ENCODE measurements at places on chromosomes 3 and 15.

DNA sequence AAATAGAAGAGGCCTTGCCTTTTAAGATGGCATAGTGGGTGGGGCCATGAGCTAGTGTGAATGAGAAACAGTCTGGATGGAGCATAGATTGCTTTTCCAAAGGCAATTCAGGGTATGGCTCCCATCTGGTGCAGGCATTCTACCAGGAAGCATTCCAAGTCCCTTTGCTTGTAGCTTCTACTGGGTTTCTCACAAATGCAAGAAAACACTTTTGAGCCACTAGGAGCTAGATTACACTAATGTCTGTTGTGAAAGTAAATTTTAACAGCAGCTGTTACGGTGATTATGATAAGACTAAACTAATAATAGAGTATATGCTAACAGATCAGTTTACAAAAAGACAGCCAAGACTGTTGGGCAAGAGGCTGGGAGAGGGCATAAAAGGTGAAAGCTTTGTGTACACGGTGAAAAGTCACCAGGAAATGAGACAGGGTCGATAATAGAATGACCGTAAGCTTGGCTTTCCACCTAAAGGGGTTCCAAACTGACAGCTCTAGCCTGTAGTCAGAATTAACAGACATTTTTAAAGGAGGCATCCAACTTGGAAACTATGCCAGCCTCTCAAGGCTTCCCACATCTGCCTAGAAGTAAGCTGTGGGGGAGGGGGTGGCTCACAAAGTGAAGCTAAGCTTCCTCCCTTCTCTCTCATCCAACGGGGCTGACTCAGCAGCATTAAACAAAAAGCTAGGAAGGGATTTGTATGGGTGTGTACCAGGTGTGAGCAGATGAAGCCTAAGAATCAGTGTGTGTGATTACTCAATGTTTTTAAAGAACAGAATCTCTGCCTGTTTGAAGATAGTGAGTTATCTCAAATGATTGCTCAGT is 61.1 kb upstream of the GPD1L start:
- DNase-seq = no peak

DNA sequence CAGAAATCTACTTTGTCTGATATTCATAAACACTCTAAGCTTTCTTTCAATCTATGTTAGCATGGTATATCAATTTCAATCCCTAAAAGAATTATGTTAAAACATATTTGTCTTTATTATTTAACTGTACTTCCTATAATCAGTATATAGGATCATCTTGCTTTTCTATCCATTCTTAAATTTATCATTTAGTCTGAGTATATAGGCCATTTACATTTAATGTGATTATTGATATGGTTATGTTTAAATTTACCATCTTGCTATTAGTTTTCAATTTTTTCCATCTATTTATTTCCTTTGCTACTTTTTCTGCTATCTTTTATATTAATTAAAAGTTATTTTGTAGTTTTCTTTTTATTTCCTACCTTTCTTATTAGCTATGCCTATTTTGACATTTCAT is 174.8 kb upstream of the MBNL1 start:
- DNase-seq = no peak

DNA sequence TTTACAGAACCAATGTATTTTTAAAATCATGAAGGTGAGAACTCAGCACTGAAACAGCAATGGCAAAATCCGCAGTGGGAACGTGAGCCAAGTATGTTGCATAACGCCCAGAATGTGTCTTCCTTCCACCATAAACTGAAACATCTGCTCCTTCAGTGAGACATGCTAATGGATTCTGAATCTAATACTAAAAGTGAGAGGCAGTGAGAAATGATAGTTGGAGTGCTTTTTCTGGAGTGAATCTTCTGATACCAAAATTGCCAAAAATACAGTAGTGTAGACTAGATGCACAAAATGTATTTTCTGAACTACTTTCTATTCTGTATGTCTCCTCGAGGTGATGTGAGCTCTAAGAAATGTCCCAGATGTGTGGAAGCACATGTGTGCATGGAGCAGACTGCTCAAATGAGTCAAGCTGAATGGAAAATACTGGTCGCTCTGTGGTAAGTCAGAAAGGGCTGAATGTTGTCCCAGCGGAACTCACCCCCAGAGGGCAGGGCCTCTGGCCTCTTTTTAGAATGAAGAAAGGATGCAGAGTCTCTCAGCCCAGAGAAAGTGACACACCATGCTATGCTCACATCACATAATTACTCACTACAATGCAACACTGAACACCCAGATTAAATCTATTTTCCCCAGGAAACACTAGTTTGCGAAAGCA is 73.0 kb downstream of the ATP10A start:
- DNase-seq = peak; percentile 80

GRCh38 chr3:129829640-129830039 is 63.9 kb downstream of the TMCC1 start:
- peak; percentile 32 for DNase-seq

DNA sequence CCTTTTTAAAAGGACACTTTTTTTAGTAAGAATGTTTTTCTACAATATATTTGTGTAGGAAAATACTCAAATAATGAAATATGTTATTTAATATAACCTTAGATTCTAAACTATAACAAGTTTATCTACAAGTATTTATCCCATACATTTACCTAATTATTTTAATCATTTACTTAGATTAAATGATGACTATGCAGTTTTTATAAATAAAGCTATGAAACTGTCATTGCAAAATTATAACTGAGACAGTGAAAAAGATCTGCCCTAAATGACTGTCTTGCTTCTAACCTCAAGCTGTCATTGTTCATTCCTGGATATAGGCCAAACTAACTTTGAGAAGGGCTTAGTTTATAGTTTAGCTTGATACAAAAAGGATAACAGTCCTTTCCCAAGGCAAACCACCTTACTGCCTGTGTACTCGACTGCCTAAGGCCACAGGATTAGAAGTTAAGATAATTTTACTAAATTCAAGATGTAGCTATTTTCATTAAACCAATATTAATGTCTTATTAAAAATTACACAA is 84.1 kb downstream of the GLDN start:
- DNase-seq = no peak

GRCh38 chr3:186236357-186237020 is 125.5 kb downstream of the DGKG start:
- DNase-seq = no peak

- DNase-seq = no peak
Observed at GRCh38 chr15:70237626-70238025, 139.9 kb upstream of the TLE3 start.

DNA sequence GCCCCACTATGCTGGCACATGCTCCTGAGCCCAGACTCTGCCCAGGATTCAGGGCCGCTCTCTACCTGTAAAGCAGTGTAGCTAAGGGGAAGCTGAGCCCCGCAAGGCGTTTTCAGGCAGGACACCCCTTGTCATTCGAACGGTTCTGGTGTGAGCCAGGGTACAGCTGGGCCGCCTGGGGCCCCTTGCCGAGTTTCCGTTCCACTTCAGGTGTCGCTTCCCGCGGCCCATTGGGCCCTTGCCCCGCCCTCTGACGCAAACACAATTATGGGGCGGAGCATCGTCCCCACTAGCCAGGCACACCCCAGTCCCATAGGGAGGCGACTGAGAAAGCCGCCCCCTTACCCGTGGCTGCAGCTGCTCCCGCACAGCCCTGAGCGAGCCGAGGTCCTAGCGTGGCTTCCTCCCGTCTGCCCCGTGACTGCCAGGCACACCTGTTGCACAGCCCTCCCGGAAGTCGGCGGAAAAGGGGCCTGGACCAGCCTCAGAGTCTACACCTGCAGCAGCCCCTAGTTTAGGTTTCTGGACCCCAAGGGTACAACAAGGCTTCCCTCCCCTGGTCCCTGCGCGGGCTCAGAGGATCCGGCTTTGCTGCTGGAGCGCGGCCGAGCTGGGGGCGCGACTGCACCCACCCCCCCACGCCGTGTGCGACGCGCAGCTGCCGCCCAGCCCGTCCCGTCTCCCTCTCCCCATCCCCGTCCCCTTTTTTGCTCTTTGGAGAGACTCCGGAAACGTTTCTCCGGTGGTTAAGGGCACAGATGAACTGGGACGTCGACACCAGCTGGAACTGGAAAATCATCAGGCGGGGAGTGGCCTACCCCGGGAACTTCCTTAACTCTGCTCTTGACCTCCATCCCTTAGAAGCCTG is at the start of gene PLSCR2:
PLSCR2 (minus strand) TSS at position 412 of the 868 bp plus-strand sequence. CDS start 9,657 bp downstream, outside the sequence.
- peak; percentile 76 for DNase-seq

- DNase-seq = no peak
Observed at GRCh38 chr3:73687106-73688004, 62.6 kb upstream of the PDZRN3 start.

GRCh38 chr15:83446904-83447709 is at the start of gene SH3GL3:
SH3GL3 (plus strand) TSS chr15:83447341; CDS start chr15:83447534, 193 bp downstream.
- peak; percentile 80 for DNase-seq

DNA sequence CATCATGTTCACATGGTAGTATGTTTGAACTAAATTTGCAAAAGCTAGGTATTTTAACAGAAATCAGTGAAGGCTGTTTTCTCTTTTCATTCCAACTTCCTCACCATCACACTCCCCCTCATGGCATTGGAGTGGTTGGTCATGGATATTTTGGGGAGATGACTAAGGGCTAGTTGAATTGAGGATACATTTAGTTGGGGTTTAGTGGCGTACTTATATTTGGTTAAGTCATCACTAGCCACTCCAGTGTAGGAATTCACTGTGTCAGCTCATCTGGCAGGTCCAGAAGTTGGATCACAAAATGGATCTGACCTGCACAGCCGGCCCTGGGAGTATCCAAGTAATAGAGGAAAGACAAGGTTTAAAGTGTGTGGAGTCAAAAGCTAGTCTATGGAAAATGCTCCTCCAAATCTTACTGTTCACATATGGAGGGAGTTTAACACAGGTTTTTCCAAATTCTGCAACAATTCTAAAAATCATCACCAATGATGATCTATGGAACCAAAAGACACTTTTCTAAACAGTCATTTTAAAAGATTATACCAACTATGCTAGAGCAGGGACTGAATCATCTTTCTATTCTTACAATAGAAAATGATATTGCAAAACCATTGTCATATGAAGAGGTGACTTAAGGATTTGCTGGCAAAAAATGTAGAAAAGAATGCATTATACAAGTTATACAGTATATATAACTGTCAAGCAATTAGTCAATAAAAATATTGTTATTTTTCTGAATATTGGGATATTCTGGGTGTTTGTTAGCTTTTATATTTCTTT is 247.8 kb upstream of the PEX5L start:
- no peak for DNase-seq

DNA sequence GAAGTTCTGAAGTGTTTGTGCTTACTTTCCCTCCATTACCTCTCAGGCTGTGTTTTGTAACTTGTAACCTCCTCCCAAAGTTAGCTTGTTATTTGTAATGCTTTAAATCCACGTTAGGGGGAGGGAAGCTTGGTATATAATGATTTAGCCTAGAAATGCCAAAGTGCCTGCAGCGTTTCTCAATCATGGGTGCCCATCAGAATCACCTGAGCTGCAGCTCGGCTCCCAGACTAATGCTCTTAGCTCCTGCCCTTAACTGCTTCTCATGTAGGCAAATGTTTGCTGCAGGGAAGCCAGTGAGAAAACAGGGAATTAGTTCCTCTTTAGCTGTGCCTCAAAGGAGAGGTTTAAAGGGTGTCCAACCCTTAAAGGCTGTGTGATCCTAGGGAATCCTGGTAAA is 219.2 kb upstream of the NAALADL2 start:
- no peak for DNase-seq

DNA sequence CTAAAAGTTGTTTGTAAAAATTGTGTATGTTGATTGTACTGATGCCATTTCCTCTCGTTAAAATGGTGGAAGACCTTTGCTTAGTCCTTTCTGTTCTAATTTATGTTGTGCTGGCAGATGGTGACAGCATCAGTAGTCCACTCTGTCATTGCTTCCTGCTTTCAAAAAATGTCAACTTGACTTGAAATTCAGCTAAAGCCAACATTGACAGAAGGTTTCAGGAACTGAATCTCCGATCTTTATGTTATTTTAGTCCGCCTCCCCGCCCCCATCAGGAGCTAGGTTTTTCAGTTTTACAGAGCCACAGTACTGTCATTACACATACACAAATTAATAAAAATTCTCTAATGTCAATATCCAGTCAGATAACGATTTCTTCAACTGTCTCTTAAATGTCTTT is 1.5 kb downstream of the CEP63 start:
- no peak for DNase-seq

DNA sequence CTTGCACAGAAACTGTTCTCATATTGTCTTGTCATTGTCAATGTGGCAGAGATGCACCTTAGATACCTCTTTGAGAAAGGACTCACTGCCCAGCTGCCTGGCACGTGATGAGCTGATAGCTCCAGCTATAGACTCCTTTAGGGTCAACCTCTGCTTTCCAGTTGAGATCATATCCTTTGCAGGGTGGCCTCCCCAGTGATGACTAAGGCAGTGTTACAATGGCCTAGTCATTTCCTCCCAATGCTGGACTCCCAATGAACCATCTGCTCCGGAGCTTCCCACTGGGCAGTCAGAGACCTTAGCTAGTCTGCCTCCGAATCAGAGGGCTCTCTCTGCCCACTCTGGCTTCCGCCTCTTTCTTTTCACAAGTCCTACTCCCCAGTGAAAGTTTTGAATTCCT is 79.5 kb downstream of the CHRD start:
- no peak for DNase-seq

GRCh38 chr15:84988909-84989644 is 7.4 kb downstream of the PDE8A start:
- no peak for DNase-seq

- DNase-seq = no peak
Observed at GRCh38 chr15:33963831-33964664, 4.2 kb upstream of the CHRM5 start.

DNA sequence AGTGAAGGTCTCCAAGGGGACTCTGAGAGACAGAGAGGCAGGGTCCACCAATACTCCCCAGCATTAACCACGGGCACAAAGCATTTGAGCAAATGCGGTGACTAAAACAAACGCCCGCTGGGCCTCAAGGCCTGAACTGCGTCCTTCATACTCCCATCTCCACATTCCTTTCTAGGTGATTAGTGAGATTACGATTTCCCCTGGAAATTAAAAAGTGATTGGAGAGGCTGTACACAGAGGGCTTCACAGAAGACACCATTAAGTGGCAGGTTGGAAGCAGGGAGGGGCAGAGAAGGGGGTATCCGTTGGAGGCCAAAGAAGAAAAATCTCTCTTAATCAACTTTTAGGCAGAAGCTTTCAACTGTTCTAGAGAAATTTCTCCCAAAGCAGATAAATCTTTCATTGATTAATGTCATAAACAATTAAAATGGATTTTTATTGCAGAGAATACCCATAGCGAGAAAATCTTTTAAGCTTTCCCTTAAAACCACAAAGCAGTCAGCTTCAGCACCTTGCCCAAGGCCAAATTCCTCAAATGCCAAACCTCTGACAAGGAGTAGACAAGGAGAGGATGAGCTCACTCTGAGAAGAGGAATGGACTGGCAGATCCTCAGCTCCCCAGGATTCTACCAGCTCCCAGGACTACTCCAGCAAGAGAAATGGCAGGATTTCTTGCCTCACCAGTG is 38.2 kb downstream of the MB21D2 start:
- DNase-seq = no peak

- no peak for DNase-seq
Observed at GRCh38 chr3:197463279-197463678, 92.5 kb downstream of the BDH1 start.

Data from activated CD8-positive, alpha-beta T cell treated with anti-CD3 and anti-CD28 coated beads for 36 hours (primary cell).